ENCODE measurements at places on chromosomes 4 and X.
A peak's percentile ranks its signal among the peaks of the same experiment; 100 is the strongest.

DNA sequence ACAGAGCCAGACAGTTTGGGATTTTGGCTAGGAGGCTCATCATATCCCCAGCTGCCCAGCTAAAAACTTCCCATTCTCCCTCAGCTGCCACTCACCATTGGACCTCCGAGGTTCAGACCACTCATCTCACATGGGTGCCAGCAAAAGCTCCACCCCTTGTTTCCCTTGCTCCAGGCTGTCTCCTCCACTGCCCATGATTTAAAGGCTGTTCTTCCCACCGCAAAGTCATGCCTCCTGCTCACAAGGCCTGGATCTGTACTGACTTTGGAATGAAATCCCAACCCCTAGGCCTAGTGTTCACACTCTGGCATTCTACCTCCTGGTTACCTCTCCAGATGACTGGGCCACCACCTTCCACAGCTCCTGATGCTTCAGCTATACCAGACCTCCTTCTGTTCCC, 142.2 kb upstream of the EOLA2 start:
- no peak for DNase-seq

- no peak for DNase-seq
These were observed 2.0 kb downstream of the ANXA3 start for GRCh38 chr4:78553529-78554060.

DNA sequence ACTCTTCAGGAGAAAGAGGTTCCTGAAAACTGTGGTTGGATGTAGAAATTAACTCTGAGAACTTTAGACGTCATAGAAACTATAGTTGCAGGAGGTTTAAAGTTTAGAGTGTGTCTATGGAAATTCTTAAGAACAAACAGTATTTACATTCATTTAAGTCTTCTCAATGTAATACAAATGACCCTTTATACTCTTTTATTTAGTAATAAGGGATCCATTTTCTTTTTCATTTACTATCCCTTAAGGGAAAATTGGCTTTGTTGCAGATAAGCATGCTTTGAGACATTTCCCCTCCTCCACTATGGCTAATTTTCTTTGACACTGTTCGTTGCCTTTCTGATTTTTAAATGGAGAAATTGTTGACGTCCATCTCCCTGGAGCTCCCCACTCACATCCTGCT, 96.4 kb downstream of the POLA1 start:
- DNase-seq, result no peak

DNA sequence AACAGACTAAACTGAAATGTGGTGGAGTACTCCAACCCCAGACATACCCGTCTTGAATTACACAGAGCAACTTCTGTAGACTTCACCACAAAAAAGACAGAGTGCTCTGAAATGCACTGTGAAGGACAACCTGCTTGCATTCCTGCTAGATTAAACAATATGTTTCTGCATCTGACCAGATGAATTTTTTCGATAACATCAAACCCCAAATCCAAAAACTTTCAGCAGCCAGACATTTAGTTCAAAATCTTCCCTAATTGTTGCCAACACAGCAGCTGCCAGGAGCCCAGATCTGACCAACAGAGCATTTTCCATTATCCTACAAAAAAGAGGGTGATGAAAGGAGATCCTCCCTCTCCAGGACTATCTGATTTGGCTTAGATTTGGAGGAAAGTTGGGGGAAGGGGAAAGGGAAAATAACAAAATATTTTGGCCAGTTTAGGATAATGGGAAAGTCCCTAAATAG, 356.5 kb downstream of the PDGFC start:
- no peak for DNase-seq

GRCh38 chrX:43805579-43805978, 76.7 kb downstream of the MAOB start:
- no peak for DNase-seq

DNA sequence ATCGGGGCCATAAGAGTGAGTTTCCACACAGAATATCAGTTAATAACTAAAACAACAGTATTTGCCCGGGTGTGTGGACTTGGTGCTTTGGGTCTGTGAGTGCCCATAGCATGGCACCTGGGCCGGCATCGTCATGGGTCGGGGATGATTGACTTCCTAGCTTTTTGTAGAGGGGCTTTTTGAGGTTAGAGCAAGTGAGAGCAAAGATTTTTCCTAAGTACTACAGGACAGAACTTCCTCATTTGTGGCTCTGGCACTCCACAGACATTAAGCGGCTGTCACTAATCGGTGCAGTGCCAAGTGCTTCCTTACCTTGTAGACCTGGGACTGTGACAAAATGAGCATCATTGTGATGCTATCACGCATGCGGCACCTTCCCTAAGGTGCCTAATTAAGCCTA, 81.0 kb downstream of the SHROOM2 start:
- no peak for DNase-seq

DNA sequence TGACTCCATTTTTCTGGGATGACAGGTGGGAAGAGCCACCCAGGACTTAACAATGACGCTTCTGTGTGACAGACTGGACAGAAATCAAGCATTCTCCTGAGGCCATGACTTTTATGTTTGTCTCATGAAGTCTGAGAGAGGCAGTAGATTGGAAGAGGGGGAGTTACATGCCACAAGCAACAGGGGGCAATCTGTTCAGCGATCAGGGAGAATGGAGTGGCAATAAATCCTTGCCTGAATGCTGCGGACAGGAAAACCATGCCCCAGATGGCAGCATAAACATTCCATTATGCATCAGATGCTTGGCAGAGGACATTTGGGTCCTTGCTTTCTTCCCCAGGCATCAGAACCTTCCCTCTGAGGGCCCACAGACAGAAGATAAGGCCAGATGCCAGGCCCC, 312.4 kb upstream of the DIPK2B start:
- DNase-seq, result no peak

DNA sequence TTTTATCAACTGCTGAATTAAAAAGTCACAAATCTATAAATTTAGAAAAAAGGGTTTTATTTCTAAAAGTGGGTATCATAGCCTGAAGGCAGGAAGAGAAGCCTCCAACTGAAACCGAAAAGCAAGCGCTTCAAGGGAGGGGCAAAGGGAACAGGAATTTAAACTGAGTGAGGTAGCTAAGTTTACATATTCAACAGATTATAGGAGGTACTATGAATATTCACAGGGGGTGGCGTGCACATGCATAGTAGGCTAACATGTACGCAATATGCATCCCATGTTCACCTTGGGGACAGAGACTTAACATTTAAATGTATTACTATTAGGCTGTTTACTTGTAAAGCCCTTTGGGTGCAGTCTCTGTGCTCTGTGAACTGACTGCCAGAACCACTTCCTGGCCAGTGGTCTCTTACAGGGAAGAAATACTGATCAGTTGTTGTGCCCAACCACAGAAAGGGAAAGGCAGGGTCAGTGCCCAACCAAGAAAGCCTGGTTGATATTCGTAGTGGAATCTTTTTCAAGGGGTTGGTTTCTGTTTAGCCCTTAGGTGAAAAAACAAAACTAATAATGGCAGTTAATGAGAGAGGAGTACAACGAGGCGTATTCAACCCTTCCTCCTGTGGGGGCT, 168.7 kb upstream of the GALNTL6 start:
- no peak for DNase-seq

- DNase-seq, result no peak
These were observed 162.4 kb upstream of the PRDX4 start for GRCh38 chrX:23504895-23505294.

- no peak for DNase-seq
These were observed 216.0 kb upstream of the TAPT1 start for GRCh38 chr4:16442296-16442695.

DNA sequence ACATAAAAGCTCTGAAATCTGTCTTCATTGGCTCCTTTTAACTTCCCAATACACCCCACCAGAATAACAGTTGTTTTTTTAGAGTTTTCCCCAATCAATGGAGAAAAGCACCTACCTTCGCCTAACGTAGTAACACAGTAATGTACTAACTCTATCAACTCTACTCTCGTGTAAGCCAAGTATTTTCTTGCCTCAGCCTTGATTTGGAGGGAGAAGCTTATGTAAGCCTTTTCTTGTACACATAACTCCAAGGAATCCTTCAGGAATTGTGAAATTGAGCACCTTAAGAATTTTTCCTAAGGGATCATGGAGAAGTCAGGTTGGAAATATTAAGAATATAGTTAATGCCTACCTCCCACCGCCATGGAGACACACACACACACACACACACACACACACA, 181.2 kb downstream of the RAPGEF2 start:
- DNase-seq, result no peak

DNA sequence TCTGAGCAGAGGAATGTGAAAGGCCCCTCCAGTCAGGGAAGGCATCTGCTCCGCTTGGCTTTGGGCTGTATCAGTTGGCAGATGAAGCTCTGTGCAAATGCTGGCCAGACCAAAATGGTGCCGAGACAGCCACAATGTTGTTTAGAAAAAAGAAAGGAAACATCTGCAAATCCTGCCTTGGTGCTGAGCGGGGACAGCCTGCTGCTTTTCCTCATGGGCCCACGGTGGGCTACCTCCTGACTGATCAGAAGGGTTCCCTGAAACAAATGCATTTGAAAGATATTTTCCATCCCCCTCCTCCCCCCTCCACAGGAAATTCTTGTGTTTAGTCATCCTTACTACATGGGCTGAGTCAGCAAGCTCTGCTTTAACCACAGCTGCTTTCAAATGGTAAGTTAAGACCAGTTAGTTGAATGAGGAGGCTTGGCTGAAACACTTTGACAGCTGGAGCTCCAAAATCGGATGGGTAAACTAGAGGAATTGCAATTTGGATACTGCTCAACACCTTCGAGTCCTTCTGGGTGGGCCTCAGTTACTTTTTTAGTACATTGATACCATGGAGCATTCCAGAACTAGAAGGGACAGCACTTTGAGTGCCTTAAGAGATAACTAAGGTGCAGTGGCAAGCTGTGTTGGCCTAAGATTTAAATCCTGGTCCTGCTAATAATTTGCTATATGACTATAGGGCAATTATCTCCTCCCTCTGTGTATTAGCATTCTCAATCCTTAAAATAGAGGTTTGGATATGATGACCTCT, 36.0 kb downstream of the PLAC1 start:
- peak; percentile 4 for DNase-seq

DNA sequence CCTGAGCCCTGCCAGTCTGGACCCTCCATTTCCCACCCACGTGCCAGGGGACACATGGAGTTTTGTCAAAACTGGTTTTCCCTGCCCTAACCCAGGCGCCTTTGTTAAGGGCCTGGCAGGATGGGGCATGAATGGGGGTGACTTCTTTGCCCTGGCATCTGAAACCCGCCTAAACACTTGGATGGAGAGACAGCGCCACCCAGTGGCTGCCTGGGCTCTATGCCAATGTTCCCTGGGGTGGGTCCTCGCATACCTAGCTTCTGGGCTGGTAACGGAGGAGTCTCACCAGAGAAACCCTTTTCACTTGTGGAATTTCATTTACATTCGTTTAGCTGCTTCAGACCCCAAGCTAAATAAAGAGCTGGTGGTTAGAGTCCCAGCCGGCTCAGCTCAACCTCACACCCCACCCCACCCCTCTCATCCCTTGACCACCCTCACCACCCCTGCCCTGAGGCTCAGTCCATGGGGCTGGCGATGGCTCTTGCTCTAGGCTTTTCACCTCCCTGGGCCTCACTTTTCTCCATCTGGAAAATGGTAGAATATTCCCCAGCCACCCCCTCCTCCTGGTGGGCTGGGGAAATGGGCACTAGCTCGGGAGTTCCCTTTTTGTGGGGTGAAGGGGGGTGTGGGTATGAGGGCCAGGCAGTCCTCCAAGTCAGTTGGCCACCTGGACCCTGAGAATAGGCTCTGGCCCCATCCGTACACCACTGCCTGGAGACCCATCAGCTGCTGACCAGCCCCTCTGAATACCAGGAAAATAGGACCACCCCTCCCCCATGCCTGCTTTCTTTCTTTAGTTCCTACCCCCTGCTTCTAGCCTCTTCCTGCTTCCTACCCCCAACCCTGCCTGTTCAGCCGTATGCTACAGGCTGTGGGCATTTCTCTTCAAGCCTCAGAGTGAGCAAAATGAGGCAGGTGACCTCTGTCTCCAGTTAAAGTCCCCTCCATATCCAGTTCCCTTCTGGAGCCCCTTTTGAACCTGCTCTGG, 57.1 kb upstream of the PJA1 start:
- peak; percentile 75 for DNase-seq

GRCh38 chrX:18639280-18639679, 32.6 kb downstream of the RS1 start:
- DNase-seq, result no peak

DNA sequence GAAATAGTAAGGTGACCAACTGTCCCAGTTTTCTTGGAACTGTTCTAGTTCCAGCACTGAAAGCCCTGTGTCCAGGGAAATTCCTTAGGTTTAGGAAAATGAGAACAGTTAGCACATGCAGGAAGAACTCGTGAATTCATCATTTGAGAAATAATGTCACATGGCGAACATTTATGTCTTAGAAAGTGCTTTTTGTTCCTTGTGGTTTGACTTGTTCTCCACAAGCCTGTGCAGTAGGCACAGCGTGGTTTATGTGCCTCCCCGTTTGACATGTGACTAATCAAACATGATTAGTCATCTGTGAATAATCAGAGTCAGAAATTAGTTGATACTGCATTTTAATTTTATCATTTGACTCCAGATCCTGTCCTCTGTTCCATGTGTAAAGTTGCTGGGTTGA, 556.0 kb upstream of the CPEB2 start:
- no peak for DNase-seq

DNA sequence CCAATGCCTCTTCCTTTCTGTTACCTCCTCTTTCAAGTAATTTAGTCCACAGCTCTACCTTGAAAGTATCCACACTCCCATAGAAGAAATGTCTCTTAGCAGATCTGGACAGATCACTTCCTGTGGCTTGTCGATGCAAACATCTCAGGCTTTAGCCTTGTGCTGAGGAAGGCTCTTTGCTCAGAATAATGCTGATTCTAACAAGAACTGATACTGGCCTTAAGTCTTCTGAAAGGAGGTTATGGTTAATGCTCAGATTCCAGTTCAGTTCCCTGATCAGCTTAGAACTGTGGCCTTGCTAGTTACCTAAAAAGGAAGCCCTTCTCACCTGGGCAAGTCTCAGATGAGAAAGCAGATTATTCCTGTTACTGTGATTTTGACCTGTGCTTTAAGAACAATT, 230.1 kb upstream of the FAT4 start:
- no peak for DNase-seq

DNA sequence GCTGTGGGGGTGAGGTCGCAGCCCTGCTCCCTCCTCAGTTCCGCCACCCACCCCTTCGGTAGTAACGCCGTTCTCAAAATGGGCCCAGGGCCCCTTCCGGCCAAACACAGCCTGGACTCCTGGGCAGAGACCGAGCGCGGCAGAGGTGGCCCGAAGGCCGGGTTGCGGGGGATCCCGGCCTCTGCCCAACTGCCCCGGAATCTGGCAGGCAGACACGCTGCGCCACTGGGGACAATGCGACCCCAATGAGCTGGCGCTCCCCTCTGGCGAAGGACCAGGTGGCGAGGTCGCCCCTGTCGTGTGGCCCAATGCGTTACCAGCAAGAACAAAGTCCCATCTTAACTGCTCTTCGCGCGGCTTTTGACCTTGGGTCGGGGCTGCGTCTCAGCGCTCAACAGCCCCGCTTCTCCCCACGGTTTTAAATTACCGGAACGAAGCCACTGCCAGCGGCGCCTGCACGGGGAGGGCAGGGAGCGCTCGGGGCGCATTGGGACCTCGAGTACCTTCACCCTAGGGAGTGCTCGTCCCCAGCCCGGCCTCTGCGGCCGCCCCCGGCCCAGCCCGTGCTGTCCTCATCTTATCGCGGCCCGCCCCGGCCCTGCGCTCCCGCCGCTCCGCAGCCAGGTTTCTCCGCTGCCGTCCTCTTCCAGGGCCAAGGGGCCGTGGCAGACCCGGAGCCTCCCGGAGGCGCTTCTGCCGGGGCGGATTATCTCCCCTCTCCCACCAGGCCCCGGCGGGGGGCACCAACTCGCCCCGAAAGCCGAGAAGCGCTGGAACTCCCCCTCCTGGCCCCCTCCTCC, 22.2 kb upstream of the HMX1 start:
- DNase-seq, result no peak

GRCh38 chr4:27684610-27685011, 824.0 kb downstream of the STIM2 start:
- peak; percentile 70 for DNase-seq
